ENCODE measurements at places on chromosomes 2 and 18.

DNA sequence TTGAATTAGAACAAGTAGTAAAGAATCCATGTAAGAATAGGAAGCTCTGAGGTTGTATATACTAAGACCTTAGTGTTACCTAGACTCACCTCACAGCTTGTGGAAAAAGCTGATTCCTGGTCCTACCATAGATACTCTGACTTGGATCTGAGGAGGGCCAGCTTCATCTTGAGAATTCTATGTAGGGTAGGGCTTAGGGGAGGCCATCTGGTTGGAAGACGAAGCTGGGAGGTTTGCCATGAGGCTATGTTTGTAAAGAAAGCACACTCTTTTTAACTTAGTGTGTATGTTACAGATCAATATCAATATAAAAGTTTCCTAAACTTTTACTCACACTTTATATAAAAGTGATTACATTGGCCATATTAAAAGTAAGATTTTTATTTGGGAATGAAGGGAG is 77.1 kb upstream of the GALNT5 start:
- DNase-seq: no peak

GRCh38 chr18:58997811-58998337 is 133.2 kb downstream of the ZNF532 start:
- DNase-seq: no peak

DNA sequence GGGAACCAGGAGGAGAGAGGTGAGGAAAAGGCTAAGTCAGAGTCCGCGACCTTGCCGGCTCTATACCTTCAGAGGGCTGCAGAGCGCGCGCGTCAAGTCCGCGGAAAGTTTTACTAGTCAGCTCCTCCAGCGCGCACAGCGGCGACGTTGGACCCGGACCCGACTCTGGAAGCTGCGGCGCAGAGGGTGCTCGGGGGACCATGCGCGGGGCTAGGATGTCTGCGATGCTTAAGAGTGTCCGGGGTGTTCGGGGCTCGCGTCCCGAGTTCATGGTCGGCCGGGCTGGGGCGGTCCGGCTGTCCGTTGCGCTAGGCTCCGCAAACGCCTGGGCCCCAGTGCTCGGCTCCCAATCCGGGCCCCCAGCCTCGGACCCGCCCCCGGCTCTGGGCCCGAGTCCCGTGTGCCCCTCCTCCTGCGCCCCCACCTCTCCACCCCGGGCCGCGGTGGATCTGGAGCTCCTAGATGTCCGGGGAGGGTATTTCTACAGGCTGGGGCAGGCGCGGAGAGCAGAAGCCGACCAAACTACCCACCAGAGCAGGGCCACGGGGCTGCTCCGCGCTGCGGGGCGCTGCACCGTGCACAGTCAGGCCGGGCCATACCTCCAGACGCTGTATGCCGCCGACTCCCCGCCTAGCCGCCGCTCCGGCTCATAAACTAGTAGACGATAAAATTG is at the start of gene LBX2:
TSS of gene LBX2 (minus strand) at position 337 of the 673 bp plus-strand sequence. CDS start at position 271, 66 bp downstream.
- no peak for DNase-seq

DNA sequence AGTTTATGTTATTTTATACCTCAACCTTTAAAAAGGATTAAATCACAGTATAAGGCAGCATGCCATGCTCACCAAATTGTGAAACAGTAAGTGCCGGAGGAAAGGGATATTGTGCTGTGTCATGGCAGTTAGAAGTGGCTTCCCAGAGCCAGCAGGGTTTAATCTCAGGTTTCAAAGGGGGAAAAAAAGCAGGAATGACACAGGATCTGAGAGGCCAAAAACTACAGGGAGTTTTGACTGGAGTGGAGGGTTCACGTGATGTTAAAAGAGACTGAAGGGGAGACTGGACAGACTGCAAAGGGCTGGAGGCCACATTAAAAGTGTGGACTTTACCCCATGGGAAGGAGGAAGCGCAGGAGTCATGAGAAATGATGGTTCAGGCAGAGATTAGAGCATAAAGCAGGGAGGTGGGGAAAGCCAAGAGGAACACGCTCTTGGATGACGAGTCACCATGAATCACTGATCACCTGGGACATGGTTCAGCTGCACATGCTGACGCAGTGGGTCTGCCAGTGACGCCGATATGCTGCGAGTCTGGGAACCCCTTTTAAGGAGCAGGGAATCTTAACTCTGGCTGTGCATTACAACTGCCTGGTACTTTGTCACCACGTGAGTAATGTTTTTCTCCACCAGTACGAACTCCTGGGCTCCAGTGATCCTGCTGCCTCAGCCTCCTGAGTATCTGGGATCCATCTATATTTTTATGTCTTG is 6.1 kb downstream of the CHMP1B start:
- no peak for DNase-seq

- DNase-seq: no peak
These were observed 55.1 kb upstream of the EML4 start for GRCh38 chr2:42114091-42114490.

DNA sequence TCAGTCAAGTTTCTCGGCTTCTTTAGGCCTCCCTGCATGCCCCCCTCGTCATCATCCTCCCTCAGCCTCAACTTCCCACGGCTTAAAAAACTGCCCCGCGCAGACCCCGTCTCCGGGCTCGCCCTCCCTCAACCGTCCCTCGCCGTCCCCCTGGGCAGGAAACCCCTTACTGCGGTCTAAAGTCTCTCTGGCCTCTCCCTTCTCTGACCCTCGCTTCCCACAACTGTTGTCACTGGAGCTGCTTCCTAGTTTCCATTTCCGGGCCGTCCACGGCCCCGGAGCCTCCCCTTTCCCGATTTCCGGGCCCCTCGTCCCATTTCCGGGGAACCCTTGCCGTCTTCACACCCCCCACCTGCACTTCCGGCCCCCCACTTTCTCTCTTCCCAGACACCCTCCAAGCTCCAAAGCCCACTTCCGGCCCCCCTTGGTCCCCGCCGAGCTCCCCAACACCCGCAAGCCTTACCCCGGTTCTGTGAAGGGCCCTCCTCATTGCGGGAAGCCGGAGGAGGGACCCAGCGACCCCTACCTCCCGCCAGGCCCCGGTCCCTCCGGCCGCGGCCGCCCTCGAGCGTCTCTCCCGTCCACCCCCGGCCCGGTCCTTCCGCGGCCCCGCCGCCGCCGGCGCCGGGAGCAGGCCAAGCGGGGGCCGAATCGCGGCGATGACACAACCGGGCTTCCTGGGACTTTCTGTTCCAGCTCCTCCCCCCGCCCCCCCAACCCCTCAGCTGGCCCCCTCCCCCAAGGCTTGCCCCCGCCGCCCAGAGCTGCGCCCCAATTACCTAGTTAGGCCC is 513 bp downstream of the TRIP12 start:
- DNase-seq: peak; percentile 55

GRCh38 chr18:63216516-63217311 is 102.9 kb downstream of the BCL2 start:
- DNase-seq: no peak

GRCh38 chr18:36392164-36392978 is 94.9 kb downstream of the FHOD3 start:
- no peak for DNase-seq

GRCh38 chr2:50514901-50515300 is 517.0 kb downstream of the NRXN1 start:
- no peak for DNase-seq

GRCh38 chr2:76274160-76274559 is 563.4 kb upstream of the GCFC2 start:
- no peak for DNase-seq

DNA sequence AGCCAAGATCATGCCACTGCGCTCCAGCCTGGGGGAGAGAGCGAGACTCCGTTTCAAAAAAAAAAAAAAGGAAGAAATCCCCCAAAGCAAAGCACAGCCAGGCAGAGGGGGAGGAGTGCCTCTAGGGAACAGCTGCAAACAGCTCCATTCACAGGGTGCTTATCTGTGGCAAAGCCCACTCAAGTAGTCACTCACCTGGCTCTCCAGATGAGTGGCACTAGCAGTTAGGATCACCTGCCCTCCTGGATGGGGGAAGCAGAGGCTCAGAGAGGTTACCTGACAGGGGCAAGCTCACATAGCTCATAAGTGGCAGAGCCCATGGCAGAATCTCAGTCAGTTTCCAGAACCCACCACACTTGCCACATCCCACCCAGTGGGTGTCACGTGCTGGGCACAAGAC is 30.3 kb downstream of the TFCP2L1 start:
- DNase-seq: no peak

DNA sequence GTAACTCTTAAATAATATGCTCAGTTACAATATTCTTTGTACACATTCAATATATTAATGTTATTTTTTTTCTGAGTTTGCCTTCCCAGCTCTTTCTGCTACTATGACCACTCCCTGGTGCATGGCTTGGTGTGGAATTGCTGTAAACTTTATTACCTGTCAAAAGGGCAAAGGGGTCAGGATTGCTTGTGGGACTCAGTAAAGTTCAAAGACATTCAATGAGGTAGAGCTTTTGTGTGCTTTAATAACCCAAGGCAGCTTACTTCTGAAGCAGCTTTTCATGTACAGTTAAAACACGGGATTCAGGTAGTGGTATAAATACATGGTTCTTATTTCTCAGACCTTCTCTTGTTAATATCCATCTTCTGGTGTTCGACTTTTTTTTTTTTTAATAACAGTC is 132.8 kb downstream of the MEIS1 start:
- DNase-seq: no peak

DNA sequence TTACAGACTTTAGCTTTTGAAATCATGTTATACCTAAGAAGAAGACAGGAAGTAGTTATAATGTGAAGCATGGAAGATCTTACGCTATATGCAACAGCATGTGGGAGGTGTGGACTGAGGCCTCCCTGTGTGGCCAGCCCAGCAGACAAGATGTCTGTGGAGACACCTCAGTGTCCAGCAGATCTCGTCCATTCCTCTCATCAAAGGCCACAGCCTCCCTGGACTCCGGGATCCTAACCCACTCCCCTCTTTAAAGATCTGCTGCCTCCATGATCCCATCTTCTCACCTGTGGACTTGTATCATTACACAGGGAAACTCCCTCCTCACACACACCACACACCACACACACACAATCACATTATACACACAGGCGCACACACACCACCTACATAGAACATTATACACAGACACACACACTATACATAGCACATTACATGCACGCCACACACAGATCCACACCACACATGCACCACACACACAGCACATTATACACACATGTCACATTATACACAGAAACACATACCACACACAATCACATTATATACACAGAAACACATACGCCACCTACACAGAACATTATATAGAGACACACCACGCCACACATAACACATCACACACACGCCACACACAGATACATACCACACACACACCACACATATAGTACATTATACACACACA is 89.5 kb downstream of the PXDN start:
- no peak for DNase-seq

DNA sequence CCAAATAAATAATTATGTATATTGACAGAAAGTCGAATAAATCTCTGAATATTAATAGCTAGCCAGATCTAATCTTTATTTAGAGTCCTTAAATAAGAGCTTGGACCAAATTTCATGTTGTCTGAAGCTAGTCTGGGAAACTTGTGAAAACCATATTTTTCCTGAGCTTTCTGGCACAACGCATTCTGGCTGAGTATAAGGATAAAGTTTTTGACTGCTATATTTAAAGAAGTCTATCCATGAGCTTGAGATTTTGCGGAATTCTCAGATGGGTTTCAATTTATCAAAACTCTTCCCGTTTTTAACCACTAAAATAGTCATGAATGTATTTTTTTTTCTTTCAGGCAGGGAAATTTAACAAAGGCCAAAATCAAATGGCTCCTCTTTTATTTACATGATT is 23.8 kb downstream of the FAP start:
- DNase-seq: no peak

DNA sequence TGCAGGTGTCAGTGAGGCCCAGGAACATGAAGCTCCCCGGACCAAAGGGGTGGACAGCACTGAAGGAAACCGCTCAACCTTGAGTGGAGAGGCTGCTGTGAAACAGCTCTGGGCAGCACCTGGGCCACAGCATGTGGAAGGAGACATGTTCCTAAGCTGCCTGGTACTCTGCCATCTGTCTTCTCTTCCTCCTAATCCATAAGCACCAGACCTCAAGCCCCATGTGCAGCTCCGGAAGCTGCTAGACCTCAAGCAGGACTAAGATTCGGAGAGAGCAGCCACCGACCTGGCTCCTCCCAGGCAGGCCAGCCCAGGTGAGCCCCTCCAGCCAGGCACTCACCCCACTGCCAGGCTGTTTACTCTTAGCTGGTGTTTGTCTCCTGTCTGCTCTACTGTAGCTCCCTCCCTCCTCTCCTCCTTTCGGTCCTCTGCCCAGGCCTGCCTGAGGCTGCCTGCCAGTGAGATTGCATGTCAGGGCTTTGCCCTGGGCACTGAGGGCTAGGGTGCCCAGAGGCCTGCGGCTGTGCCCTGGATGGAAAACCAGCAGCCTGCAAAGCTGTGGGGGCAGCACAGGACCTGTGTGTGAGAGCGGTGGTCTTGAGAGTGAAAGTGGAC is 53.7 kb downstream of the BCL11A start:
- no peak for DNase-seq

- no peak for DNase-seq
These were observed 233.4 kb upstream of the SIX3 start for GRCh38 chr2:44707945-44708660.

GRCh38 chr2:72859831-72860262 is 27.4 kb upstream of the SPR start:
- no peak for DNase-seq

DNA sequence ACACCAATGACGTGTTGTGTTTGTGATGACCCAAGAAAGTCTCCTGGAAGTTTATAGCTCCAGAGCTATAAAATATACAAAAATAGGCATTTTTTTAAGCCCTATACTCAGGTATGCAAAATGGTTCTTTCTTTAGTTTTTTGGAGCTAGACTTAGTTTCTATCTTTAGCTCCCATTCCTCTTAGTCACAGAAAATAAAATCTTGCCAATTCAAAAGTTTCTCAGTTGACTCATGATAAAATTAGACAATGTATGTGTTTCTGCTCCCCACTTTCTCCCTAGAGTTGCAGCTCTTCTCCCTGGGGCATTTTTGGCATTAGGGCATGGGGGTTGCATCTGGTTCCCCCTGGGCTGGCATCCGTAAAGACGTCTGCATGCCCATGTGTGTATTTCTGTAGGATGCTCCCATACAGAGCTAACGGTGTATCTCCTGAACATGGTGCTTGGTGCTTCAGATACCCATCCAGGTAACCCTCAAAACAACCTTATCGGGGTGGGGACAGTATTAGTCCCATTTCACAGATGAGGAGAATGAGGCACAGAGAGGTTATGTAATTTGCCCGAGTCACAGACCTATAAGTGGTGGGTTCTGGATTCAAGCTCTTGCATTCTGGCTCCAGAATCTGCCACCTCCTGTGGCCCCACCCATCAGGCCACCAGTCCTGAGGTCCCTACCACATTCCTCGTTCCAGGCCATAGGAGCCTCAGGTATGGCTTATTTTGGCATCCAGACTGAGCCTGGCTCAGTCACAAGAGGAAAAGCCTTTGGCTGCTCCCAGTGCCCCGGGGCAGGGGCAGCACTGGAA is 43.1 kb upstream of the ASAP2 start:
- no peak for DNase-seq

Data from stimulated activated CD8-positive, alpha-beta memory T cell treated with anti-CD3 and anti-CD28 coated beads, Interleukin-2, amount 100 ng/mL, for 48 hours (primary cell).